Activated CD4-positive, alpha-beta T cell treated with anti-CD3 and anti-CD28 coated beads, Interleukin-2, amount 10 ng/mL, durations not matched to agents 24 days and 14 days (primary cell): ENCODE measurements at places on chromosomes 3 and 15. TPM values are rescaled to one million over a fixed set of nuclear protein-coding genes. Genes with fewer than 3 reads are reported as not detected.
A peak's percentile ranks its signal among the peaks of the same experiment; 100 is the strongest.

GRCh38 chr3:72982609-72983366, 13.8 kb upstream of the PPP4R2 start:
- peaks cover 7% of the 10 kb centered on the region for H3K4me1 ChIP-seq
- DNase-seq = no peak
- H3K36me3 ChIP-seq = peaks cover 1% of the 10 kb centered on the region
- no peak overlapping the region for H3K27ac ChIP-seq
- peaks cover 13% of the 10 kb centered on the region for H3K27me3 ChIP-seq

- no peak overlapping the region for H3K4me3 ChIP-seq
- peaks cover 68% of the 10 kb centered on the region for H3K36me3 ChIP-seq
- DNase-seq = no peak
- no peaks in the 10 kb centered on the region for H3K27me3 ChIP-seq
- no peak overlapping the region for H3K27ac ChIP-seq
- peaks cover 69% of the 10 kb centered on the region for H3K4me1 ChIP-seq
These were observed 7.3 kb upstream of the ISG20 start for GRCh38 chr15:88631464-88632028.

GRCh38 chr3:115388166-115388565, 235.1 kb upstream of the GAP43 start:
- H3K27ac ChIP-seq = no peak overlapping the region
- H3K4me3 ChIP-seq = no peak overlapping the region
- no peaks in the 10 kb centered on the region for H3K27me3 ChIP-seq
- no peaks in the 10 kb centered on the region for H3K4me1 ChIP-seq

GRCh38 chr3:104519468-104520227, 847.1 kb upstream of the ALCAM start:
- H3K4me3 ChIP-seq = no peak overlapping the region
- DNase-seq = no peak
- H3K4me1 ChIP-seq = no peaks in the 10 kb centered on the region

DNA sequence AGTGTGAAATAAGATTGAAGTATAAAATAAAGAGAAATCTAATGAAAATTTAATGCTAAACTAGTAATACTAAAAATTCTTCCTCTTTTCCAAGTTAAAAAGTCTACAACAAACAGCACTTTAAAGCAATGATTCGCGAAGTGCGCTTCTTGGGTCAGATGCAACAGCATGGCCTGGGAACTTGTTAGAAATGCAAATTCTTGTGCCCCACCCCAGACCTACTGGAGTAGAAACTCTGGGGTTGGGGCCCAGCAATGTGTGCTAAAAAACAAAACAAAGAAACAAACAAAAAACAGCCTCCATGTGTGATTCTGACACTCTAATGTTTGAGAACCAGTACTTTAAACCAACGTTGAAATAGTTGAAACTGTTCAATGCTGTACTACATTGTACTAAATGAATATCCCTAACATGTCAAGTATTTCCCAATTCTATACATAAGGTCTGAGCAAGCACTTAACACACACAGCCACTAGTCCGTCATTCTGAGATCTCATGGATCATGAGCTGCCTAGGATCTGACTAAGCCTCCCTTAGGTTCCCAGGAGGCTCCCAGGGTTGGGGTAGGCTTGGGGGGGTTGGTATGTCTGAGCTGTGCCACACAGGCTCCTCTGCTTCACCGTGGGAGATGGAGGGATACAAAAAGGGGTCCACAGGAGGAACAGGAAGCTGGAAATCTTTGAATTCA, 6.1 kb downstream of the RASGRP1 start:
- H3K36me3 ChIP-seq = peaks cover 85% of the 10 kb centered on the region
- peak overlapping the region; percentile 89 for H3K27ac ChIP-seq
- peaks cover 94% of the 10 kb centered on the region for H3K4me1 ChIP-seq
- peak overlapping the region; percentile 95 for H3K4me3 ChIP-seq
- no peaks in the 10 kb centered on the region for H3K27me3 ChIP-seq

GRCh38 chr3:78645628-78646310, 1122.0 kb downstream of the ROBO1 start:
- DNase-seq = peak; percentile 62
- no peaks in the 10 kb centered on the region for H3K27me3 ChIP-seq
- H3K36me3 ChIP-seq = no peaks in the 10 kb centered on the region
- H3K4me1 ChIP-seq = no peaks in the 10 kb centered on the region
- H3K4me3 ChIP-seq = no peak overlapping the region

- H3K27ac ChIP-seq = no peak overlapping the region
- H3K36me3 ChIP-seq = no peaks in the 10 kb centered on the region
- no peak for DNase-seq
- H3K4me1 ChIP-seq = peaks cover 6% of the 10 kb centered on the region
- H3K27me3 ChIP-seq = peaks cover 53% of the 10 kb centered on the region
- no peak overlapping the region for H3K4me3 ChIP-seq
These were observed 2.8 kb downstream of the LRRN1 start for GRCh38 chr3:3802046-3802445.

DNA sequence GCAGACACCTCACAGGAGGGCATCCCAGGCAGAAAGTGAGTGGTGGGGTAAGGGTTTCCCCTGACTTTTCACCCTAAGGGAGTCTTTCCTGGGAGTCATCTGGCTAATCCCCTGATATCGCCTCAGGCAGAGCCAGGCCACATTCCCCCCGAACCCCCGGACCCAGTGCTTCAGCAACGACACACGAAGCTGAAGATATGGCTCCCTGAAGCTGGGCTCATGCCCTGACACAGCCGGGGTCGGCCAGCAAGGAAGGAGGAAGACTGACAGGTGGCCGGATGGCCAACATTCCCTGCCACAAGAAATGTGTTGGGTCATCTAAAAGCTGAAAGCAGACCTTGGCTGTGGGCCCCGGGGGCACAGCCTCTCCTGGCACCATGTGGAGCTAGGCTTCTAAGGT, 14.4 kb downstream of the CHST13 start:
- no peak for DNase-seq
- no peaks in the 10 kb centered on the region for H3K4me1 ChIP-seq
- H3K27me3 ChIP-seq = peaks cover 7% of the 10 kb centered on the region
- H3K36me3 ChIP-seq = no peaks in the 10 kb centered on the region
- no peak overlapping the region for H3K27ac ChIP-seq

DNA sequence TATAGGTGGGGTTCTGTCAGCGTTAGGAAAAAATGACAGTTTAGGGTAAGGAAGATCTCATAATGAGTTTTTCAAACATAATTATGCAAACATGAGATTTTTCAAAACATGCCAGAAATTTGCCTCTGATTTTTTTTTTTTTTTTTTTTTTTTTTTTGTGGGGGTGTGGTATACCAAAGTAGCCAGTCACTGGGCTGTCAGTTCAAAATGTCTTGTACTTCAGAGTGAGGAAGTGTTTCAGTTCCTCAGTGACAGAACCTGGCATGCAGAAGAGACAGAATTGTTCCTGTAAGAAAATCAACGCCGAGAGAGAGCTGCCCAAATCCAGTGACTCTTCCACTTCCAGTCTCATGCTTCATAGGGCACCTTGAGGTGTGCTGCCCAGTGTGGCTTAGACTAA, 9.7 kb downstream of the NCBP2 start:
- peaks cover 64% of the 10 kb centered on the region for H3K36me3 ChIP-seq
- peak overlapping the region; percentile 75 for H3K27ac ChIP-seq
- H3K4me1 ChIP-seq = no peaks in the 10 kb centered on the region
- H3K27me3 ChIP-seq = no peaks in the 10 kb centered on the region
- no peak for DNase-seq

GRCh38 chr3:56758539-56758981, 43.2 kb downstream of the ARHGEF3 start:
- peaks cover 75% of the 10 kb centered on the region for H3K4me1 ChIP-seq
- H3K27me3 ChIP-seq = no peaks in the 10 kb centered on the region
- H3K36me3 ChIP-seq = peaks cover 65% of the 10 kb centered on the region
- peak overlapping the region; percentile 90 for H3K27ac ChIP-seq
- peak overlapping the region; percentile 77 for H3K4me3 ChIP-seq
- DNase-seq = peak; percentile 80

DNA sequence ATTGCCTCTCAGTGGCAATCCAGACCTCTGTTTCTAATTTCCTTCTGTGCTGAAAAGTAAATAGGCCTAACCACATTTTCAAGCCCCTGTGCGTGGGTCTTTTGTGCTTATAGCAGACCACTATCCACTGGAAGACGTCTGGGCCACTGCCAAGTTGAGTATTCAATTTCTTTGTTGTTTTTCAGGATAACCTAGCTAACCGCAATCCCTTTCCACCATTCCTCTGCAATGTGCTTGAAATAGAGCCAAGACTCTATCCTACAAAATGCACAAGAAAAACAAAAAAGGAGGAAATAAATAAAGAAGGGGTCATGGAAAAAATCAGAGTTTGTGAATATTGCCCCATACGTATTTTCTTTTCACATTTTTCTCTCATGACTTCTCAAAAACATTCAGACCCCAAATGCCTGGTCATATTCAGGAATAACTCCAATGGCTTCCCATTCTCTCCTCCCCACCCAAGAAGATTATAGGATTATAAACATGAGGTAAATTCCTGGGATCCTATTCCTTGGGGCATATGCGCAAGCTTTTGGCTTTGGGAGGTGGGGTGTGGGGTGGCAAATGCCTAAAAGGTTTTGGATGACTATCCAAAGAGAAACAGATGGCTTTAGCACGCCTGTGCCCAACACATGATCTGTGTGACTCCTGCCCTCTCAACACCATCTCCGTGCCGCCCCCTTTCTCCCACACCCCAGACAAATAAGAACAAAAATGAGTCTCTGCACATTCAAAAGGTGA, 217.9 kb upstream of the THBS1 start:
- peaks cover 2% of the 10 kb centered on the region for H3K27me3 ChIP-seq
- DNase-seq = no peak
- H3K4me1 ChIP-seq = no peaks in the 10 kb centered on the region
- H3K27ac ChIP-seq = no peak overlapping the region
- no peak overlapping the region for H3K4me3 ChIP-seq

GRCh38 chr3:118938183-118938961, 96.3 kb downstream of the IGSF11 start:
- no peak overlapping the region for H3K27ac ChIP-seq
- H3K4me3 ChIP-seq = no peak overlapping the region

DNA sequence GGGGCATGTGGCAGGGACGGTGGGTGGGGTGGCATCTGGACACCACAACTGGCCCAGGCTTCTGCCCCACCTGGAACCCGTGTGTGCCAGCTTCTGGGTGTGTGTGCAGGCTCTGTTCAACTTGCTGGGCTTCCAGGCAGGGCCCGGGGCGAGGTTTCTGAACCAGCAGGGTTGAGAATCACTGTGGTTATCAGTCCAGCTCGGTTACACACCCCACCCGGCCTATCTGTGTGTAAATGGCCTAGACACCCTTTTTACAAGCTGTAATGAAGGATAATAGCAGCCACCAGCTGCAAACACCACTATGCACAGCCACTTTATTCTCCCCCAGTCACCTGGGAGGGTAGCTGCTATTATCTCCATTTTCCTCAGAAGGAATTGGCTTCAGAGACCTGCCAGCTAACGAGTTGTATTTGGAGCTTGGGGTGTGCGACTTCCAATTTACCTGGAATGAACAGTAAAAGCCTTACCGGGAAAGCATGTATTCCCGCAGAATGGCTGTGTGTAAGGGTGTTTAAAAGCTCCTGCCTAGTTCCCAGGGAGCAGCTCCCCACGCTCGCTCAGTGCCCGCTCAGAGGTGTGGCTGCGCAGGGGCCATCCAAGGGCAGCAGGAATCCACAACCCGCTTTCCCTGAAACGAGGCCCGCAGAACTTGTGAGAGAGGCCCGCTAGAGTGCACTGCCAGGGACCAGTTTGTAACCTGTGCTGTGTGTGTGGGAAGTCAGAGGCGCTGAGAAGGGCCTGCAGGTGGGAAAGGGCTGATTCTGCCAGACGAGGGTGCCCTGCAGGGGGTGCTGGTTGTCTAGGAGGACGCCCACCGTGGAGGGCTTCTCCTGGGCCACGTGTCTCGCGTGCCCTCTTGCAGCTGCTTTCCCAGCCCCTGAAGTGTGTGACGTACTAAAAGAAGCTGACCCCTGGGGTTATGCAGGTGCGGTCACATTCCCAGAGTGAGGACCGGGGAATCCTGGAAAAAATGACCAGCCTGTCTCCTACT, 83.5 kb downstream of the C3orf70 start:
- H3K27me3 ChIP-seq = no peaks in the 10 kb centered on the region
- H3K36me3 ChIP-seq = no peaks in the 10 kb centered on the region
- no peak overlapping the region for H3K27ac ChIP-seq

- no peaks in the 10 kb centered on the region for H3K27me3 ChIP-seq
- H3K4me1 ChIP-seq = peaks cover 13% of the 10 kb centered on the region
These were observed 43.6 kb downstream of the PDIA5 start for GRCh38 chr3:123110282-123110975.

DNA sequence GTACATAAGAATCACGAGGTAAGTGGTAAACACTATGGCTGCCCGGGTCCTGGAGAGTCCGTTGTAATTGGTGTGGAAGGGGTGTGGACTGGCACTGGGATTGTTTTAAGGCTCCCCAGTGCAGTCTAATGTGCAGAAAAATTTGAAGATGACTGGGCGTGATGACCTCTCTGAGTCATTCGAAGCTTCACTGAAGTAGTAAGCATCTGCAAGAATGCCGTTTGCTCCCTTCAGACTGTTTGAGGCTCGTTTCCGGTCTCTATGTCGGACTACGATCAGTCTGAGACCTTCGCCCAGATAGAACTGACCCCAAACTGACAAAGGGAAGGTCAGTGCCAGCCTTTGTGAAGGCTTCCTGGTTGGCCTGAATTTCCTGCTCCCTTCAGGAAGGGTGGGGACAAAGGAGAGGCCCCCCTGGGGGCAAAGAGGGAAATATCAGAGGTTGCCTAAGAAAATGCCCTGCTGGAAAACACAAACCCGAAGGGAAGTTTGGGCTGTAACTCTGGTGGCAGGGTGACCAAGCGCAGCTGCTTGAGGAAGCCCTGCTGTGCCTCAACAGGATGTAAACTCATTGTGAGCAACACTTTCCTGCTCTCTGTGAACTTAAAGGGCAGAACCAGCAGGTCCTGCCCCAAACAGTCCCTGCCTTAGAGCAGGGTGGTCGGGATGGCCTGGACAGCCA, 34.6 kb downstream of the BTD start:
- H3K36me3 ChIP-seq = no peaks in the 10 kb centered on the region
- peaks cover 40% of the 10 kb centered on the region for H3K4me1 ChIP-seq
- H3K27ac ChIP-seq = peak overlapping the region; percentile 94
- H3K4me3 ChIP-seq = peak overlapping the region; percentile 68

DNA sequence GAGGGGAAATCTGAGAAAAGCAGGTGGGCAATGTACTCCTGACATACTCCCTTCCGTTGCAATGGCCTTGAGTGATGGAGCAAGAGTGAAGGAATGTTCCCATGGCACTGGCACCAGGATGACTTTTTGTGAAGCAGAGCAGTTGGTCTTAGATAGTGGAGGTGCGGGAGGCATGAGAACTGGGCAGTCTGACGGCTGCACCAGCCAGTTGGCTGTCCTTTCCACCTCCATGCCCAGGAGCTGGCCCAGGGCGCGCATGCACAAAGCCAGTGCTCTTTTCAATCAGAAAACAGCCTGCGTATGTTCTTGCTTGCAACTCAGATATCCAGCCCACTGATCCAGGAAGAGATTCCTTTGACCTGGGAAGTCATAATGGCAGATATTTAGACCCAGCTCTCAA, 136.8 kb downstream of the PGPEP1L start:
- no peak for DNase-seq
- H3K4me1 ChIP-seq = peaks cover 33% of the 10 kb centered on the region
- no peak overlapping the region for H3K4me3 ChIP-seq
- H3K36me3 ChIP-seq = no peaks in the 10 kb centered on the region

GRCh38 chr3:58387650-58388546, 45.7 kb downstream of the PDHB start:
- no peaks in the 10 kb centered on the region for H3K27me3 ChIP-seq
- H3K4me3 ChIP-seq = no peak overlapping the region
- H3K27ac ChIP-seq = peak overlapping the region; percentile 82
- peaks cover 23% of the 10 kb centered on the region for H3K4me1 ChIP-seq

- H3K36me3 ChIP-seq = peaks cover 9% of the 10 kb centered on the region
- no peak for DNase-seq
- H3K4me3 ChIP-seq = no peak within 1 kb of the TSS
These were observed at the start of gene SMCO1 for GRCh38 chr3:196514913-196515621. SMCO1 (minus strand) TSS chr3:196515346; CDS start chr3:196515209, 137 bp downstream.

MCF2L2 gene
- total RNA-seq = 4.2 and 4.8 TPM in 2 replicates

TNFSF10 gene
- 71.5 and 77.5 TPM in 2 replicates for total RNA-seq

GLDN gene
- total RNA-seq = not detected in 2 replicates

TICRR gene
- 18.8 and 21.0 TPM in 2 replicates for total RNA-seq

DUOX2 gene
- total RNA-seq = 0.05 TPM in 1 of 2 replicates, not detected in the other

ACKR4 gene
- 0.26 and 0.58 TPM in 2 replicates for total RNA-seq

TCAIM gene
- total RNA-seq = 14.3 and 14.6 TPM in 2 replicates
